NCI-H1417 (cell line): ENCODE measurements at places on chromosomes 11 and 22.

DNA sequence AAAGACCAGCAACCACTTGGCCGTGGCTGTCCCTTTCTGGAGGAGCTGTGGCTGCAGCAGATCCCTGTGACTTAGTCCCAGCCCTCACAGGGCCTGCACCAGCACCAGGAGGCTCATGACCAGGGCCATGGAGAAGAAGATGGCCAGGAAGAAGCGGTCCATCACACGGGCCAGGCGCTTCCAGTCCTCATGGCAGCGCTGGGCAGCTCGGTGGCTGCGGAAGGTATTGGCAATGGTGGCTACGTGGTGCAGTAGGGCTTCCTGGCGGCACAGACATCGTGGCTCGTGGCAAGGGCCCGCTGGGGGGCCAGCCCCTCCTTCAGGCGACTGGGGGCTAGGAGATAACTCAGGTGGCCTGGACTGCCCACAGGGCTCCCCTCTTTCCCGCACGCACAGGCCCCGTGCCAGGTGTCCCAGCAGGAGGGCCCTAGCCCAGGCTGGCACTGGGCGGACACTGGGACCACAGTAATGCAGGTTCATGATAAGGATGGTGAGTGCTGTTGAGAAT lies 5.1 kb downstream of the CHRNA10 start:
- DNase-seq: no peak

DNA sequence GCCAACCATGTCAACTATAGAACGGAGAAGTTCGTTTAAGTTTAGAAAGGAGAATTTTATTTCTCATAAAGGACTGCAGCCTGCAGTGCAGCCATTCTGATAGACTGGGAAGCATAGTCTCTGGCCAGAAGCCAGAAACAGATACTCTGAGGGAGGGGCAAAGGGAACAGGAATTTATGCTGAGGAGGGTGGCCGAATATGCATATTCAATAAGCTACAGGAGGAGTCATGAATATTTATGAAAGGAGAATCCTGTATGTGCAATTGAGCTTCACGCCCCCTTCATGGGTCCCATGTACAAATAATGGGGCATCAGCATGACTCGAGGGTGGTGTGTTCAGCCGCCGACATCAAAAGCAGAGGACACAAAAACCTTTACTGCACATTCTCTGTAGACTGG lies 199.9 kb downstream of the CWF19L2 start:
- DNase-seq: no peak

DNA sequence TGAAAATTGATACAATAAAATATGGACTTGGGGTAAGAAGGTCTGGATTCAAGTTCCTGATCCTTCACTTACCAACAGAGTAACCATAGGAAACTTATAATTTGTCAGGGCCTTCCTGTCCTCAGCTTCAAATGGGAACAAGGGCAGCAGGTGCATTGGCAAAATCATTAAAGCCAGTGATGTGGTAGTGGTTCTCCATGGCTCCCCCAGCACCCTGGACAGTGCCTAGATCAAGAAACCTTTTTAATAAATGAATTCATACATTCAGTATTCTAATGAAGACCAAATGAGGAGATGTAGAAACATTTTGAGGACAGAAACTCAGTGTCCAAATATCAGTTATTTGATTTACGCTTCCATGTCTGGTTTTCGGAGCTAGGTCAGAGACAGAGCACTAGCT lies 51.1 kb downstream of the SPATA19 start:
- DNase-seq: no peak

- no peak for DNase-seq
Observed at GRCh38 chr11:63609971-63610580, 4.2 kb downstream of the PLAAT3 start.

DNA sequence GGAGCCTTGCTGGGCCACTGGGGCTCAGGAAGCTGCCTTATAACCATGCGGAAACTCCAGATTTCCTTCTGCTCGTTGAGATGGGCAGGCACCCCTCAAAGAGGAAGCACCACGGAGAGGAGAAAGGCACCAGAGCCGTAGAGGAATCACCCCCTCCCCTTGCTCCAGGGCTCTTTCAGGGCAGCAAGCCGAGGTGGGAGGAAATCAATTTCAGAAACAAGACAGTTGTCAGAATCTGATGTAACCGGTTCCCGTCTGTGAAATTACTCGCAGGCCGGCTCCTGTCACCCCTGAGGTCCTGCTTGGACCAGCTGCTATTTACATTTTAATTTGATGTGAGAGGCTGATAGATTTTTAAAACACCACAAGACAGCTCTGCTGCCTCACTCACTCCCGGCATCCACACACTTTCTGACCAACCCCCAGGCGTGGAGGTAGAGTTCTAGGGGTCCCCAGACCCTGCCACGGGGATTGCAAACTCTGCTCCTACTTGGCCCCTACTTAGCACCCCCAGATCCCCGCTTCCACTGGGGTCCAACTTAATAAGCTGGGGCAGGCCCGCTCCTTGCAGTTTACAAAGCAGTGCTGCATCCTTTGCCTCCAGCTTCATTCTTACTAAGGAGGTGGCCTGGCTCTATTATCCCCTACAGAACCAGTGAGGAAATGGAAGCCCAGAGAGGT lies 162.5 kb downstream of the CEP164 start:
- peak; percentile 26 for DNase-seq

GRCh38 chr11:74135127-74135840 lies 35.5 kb downstream of the C2CD3 start:
- peak; percentile 18 for DNase-seq

- DNase-seq: no peak
Observed at GRCh38 chr11:135062994-135063393, 651.0 kb upstream of the B3GAT1 start.

DNA sequence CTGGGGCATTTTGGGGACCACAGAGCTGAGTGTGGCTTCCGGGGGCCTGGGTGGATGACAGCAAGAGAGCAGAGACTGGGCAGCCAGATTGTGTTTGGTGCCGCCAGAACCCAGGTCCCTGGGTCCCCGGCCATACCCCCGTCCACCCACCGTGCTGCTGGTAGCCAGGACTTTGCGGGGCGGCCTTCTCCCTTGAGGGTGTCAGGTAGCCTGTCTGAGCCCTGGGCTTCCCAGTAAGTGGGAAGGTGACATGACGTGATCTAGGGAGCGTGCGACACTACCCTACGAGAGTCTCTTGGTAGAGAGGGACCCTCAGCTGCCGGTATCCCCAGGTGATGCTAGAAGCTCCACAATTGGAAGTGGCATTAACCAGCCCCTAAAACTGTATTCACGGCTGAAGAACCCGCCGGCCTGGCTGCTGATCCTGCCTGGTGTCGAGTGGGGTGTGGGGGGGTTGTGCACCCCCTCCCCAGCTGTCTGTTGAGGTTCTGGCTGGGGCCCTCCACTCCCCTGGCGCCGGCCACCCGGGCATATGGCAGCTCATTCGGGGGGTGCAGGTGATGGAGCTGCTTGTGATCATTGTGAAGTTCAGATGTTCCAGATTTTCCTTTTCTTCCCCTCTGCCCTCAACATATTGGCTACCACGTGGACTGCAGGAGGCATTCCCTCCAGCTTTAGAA lies 66.9 kb downstream of the MPPED1 start:
- no peak for DNase-seq

- DNase-seq: peak; percentile 64
Observed at GRCh38 chr11:13772223-13773046, 104.0 kb downstream of the FAR1 start.

DNA sequence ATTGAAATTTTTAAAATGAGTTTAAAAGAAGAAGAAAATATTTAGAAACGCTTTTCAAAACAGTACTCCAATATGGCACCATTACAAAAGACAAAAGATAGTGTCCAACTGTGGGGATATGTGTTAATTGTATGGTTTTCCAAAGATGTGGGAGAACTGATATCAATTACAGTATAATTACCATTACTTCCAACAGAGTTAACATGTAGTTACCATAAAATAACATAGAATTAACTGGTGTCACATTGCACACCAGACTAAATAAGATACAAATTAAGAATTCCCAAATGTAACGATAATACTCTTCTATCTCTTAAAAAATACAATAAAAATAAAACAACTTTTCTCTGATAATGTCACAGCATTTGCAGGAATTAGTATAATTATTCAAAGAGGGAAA lies 329.5 kb downstream of the SOX6 start:
- DNase-seq: no peak

- DNase-seq: no peak
Observed at GRCh38 chr22:45468872-45469271, 33.8 kb upstream of the FBLN1 start.

DNA sequence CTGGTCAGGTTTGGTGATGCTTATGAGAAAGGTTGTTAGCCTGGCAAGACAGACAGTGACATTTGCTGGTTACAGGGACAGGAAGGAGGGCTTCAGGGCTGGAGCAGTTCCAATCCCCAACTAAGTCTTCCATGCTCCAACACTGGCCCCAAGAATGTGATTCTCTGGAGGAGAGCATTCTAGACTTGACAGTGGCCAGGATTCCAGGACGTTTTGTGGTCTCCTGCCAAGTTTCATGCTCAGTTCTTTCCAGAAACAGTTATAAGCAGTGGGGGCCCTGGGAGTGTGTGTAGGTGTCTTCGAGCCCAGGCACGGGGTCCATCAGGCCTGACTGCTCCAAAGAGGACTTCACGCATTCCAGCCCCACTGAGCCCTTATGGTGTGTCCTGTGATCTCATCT lies 8.9 kb upstream of the GRK3 start:
- no peak for DNase-seq

DNA sequence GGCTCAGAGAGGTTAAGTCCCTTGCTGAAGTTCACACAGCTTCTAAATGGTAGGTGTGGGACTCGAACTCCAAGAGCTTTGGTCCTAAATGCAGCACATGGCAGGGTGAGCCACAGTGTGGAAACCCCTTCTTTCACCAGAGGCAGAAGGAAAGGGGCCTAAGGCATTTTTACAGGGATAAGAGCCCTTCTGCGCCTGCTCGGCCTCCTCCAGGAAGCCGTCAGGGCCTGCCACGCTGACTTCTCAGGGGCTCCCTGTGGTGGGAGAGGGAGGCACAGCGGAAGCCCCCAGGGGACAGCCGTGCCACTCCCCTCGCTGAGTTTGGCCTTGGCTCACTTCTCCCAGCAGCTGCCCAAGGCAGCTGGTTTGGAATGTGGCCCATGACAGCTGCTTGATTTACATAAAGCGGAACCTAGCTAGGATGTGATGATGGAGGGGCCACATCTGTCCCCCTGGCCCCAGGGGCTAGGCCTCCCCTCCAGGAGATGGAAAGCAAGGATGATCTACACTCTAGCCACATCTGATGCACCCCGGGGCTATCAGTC lies 35.4 kb downstream of the CD82 start:
- no peak for DNase-seq

- peak; percentile 79 for DNase-seq
Observed at GRCh38 chr22:17266251-17266971, 47.2 kb upstream of the ADA2 start.

DNA sequence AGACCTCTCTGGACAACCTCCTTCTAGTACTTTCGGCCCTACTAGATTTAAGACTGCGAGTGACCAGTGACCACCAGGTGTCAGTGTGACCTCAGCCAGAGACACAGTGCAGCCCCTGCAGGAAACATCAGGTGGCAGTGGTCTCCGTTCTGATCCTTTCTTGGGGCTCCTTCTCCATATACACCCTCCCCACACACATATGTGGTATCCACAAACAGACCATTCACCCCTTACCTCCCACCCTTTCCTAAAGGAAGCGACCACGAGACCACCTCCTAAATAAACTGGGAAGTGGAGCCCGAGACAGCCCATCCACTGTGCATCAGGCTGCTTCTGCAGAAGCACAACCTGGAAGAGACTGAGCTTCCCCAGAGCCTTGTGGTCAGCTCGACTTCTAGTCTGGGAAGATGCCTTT lies 38.5 kb upstream of the CYP2D6 start:
- peak; percentile 5 for DNase-seq

DNA sequence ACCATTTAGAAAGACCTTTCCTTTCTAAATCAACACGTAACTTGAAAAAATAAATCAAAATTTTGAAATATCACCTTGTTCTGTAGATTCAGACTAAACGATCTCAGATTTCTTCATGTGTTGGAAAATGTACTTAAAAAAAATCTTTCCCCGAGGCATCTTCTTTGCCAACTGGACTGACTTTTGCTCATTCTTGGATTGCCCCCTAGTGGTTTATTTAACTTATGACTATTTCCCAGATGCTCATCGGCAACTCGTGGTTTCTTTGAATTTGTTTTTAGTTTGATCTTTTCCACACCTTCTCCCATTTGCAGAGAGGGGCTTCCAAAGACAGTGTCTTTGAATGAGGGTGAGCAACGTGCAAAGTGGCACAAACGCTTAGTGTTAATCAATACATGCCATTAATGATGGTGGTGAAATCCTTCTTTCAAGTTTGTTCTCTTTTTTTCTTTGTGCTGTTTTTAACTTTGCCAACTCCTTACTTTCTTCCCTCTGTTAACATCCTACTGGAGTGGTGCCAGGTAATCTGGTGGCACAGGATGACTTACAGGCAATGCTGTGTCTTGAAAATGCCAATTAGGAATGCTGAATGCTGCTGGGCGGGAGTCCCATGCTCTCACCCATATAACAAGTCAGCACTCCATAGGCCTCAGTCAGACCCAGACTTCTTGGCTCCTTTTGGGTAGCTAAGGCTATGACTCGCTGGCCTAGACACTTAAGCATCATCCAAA lies 18.3 kb downstream of the PRSS23 start:
- peak; percentile 23 for DNase-seq

GRCh38 chr11:44315947-44316658 lies 6.2 kb upstream of the ALX4 start:
- peak; percentile 66 for DNase-seq

DNA sequence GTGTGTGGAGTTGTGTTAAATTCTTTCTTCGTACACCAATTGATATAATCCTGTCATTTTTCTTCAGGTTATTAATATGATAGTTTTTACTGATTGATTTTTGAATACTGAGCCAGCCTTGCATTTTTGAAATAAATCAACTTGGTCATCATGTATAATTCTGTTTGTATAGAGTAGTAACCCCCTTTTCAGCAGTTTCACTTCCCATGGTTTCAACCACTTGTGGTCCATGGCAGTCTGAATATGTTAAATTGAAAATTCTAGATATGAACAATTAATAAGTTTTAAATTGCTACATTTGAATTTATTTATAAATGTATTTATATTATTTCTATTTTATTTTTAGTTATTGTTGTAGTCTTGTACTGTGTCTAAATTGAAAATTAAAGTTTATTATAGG lies 32.6 kb downstream of the MS4A6A start:
- no peak for DNase-seq

GRCh38 chr11:12994476-12994875 lies 14.6 kb upstream of the RASSF10 start:
- DNase-seq: no peak

DNA sequence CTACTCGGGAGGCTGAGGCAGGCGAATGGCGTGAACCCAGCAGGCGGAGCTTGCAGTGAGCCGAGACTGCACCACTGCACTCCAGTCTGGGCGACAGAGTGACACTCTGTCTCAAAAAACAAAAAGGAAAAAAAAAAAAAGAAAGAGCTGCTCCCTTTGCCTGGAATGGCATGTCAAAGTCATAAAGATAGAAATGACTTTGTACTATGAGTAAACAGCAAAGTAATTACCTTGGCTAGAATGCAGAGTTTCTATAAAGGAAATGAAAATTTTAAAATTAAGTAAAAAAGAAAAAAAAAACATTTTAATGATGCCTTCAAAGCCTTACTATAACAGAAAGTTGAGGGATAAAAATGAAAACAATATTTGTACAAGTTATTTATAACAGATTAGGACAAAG lies 10.1 kb downstream of the PPP2R1B start:
- DNase-seq: no peak

GRCh38 chr11:113016905-113017304 lies 55.7 kb downstream of the NCAM1 start:
- DNase-seq: no peak
